ENCODE measurements at places on chromosomes 1 and 21.

DNA sequence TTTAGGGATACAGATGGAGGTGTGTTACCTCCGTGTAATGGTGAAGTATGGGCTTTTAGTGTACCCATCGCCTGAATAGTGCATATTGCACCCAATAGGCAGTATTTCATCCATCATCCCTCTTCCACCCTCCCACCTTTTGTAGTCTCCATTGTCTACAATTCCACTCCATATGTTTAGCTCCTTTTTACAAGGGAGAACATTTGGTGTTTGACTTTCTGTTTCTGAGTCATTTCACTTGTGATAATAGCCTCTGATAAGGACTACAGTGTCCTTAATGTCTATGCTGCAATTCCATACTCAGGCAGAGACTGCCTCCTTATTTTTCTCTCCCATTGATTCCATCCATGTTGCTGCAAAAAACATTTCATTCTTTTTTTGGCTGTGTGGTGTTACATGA lies 48.7 kb downstream of the OVGP1 start:
- DNase-seq, result no peak

DNA sequence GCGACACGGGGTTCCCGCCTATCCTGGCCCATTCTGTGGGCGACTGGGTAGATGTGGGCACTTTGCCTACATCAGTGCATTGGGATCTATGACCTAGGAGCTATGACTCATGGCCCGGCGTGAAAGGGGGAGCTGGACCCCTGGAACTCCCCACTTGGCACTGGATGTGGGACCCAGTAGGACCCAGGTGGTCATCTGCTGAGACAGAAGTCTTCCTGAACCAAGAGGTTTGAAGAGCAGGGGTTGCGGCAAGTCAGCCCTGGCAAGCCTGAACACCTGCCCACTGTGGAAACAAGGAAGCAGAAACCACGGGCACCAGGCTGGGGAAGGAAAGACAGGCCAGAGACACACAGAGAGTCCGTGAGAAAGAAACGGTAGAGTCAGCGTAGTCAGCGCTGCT lies 656.7 kb downstream of the AJAP1 start:
- no peak for DNase-seq

DNA sequence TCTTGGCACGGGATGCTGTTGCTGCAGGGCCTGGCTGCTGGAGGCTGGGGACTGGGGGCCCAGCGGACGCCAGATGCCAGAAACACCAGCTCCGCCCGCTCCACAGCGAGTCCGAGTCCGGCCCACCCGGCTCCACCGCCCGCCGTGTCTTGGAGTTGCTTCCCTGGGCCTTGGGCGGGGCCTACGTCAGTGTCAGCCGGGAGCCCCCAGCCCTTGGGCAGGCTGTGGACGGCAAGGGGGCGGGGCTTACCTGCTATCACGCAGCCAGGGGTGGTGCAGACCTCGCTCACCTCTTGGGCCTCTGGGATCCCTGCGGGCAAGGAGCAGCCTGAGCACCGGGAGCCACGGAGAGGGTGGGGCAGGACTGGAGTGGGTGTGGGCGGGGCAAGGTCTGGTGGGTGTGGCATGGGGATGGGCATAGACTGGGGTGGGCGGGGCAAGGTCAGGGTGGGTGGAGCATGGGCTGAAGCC lies 21.8 kb downstream of the MMEL1 start:
- peak; percentile 19 for DNase-seq

GRCh38 chr1:153374071-153374470 lies 1.4 kb downstream of the S100A12 start:
- no peak for DNase-seq

DNA sequence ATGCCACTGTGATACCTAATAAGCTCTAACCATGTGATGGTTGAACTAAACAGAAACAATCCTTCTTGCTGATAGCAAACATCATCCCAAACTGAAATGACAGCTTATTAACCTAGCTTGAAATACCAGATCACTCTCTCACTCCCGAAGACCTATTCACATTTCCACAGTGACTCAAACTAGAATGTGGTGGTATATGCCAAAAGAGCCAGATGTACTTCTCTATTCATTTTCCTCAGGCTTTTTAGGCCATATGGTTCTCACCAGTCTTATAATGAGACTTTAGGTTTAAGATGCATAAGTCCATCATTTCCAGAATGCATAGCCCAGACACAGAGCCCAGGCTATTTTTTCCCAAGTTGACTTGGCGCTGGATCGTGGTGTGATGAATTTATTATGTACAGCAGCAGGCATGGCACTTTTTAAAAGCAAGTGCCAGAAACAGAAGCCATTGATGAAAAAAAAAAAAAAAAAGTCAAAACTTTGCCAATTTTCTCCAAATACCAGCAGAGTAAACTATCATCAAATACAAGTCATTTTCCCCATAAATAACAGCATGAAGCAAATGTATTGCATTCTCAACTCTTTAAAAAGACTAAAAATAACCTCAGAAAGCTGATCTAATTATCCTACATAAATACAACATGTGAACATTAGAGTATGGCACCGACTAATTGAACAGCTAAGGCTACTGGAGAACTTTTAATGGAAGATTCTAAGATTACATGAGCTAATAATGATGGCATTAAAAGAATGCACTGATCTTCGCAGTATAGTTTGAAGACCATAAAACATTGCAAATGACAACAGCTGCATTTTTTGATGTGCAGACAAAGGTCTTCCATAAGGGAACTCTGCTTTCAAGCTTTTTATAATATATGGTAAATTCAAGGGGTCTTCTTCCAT lies 365.4 kb downstream of the LRRIQ3 start:
- no peak for DNase-seq

- no peak for DNase-seq
Observed at GRCh38 chr1:112927462-112927990, 28.5 kb downstream of the SLC16A1 start.

DNA sequence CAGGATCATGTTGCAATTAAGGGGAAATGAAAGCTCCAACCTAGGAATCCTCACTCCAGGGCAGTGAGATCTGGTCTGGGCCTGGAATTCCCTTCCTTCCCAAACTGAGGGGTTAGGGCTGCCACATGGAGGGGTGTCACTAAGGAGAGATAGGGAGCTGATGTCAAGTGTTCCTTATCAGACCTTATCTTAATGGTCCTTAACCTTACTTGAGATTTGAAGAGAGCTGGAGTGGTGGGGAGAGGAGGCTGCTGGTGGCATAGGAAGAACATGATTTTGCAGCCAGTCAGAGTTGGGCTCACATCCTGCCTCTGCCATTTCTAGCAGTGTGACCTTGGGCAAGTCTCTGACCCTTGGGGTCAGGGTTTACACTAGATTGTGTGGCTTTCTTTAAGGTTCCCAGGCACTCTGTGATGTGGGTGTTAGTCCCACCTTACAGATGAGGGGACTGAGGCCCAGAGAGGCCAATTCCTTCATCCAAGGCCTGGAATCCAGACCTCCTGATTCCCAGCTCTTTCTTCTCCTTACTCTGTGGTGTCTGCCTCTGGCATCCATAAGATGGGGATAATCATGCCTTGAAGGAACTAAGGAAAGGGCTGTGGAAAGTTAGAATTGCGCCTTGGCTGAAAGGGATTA lies 56.3 kb upstream of the SYNC start:
- no peak for DNase-seq

- DNase-seq, result no peak
Observed at GRCh38 chr1:8390707-8391106, 72.8 kb downstream of the SLC45A1 start.

- DNase-seq, result no peak
Observed at GRCh38 chr1:227432181-227432535, 113.9 kb upstream of the CDC42BPA start.

GRCh38 chr1:170356585-170356984 lies 175.4 kb upstream of the GORAB start:
- no peak for DNase-seq

GRCh38 chr1:101733340-101733739 lies 263.4 kb downstream of the OLFM3 start:
- no peak for DNase-seq

DNA sequence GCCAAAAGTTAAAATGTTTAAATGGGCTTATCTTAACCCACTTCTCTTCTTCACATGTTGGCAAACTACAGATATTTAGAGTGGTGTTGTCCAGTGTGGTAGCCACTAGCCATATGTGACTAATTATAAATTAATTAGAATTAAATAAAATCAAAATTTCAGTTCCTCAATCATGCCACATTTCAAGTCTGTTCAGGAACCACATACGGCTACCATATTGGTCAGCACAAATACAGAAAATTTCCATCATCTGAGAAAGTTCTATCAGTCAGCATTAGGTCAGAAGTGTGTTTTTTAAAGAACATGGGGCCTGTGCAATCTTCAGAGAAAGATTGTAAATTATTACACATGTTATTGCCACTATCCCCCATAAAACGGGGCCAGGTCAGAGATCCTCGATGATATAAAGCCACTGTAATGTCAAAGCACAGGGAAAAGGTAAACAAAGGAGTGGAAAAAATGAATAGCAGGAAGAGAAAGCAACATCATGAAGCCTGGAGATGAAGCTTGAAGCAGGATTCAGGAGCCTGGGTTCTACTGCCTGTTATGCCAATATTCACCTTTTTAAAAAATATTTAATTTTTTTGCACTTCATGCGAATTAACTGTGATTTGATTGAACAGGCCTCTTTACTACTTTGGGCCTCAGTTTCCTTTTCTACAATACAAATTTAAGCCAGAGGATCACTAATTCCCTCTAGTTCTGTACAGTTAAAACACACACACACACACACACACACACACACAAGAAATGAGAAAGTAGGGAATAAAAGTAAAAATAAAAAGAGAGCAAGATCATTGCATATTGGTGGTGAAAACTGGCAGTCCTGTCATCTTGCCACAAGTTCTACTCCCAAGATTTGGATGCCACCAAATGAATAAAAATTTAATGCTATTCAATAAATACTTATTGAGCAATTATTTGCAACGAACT lies 2.3 kb downstream of the RSBN1 start:
- DNase-seq, result no peak

DNA sequence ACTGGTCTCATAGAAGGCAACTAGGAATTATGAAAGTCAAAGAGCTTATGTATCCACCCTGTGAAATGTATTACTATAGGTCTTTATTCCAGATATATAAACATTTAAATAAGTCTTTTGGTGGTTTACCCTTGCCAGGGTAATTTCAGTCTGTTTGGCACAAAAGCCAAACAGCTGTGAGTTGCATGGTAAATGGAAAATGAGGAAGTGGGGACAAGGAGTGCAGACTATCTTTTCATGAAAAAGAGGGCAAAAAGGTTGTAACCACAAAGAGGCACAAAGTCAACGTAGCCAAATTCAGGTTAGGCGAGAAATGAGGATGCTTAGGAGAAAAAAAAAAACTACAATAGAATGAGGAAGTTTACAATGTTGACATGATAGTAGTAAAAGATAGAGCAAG lies 492.3 kb upstream of the PRMT6 start:
- DNase-seq, result no peak

GRCh38 chr1:29232387-29232786 lies 1.7 kb upstream of the MECR start:
- DNase-seq, result no peak

GRCh38 chr1:65243491-65243890 lies 65.9 kb upstream of the DNAJC6 start:
- no peak for DNase-seq

DNA sequence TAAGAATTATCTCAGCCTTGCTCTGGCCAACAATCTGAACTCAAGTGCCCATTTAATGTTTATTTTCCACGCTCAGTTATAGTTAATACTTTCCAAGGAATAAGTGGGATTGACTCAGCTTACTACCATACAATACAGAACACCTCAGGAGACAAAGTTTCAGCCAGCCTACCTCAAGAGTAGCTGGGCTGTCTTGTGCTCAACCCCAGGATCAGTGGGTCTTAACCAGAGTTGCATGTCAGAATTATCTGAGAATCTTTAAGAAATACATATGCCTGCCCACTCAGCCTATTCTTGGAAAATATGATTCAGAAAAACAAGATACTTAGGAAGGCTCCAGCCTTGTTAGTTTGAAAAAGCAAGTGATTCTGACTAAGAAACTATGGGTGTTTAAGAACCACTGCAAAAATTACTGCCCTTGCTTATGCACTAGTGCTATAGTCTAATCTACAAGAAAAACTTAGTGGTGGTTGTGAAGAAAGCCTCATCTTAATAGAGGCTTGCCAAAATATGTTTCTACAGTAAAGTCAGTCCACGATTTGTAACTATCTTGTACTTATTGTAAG lies 20.4 kb downstream of the CDC7 start:
- DNase-seq, result no peak

- DNase-seq, result no peak
Observed at GRCh38 chr21:45511661-45512431, 30.4 kb downstream of the SLC19A1 start.

DNA sequence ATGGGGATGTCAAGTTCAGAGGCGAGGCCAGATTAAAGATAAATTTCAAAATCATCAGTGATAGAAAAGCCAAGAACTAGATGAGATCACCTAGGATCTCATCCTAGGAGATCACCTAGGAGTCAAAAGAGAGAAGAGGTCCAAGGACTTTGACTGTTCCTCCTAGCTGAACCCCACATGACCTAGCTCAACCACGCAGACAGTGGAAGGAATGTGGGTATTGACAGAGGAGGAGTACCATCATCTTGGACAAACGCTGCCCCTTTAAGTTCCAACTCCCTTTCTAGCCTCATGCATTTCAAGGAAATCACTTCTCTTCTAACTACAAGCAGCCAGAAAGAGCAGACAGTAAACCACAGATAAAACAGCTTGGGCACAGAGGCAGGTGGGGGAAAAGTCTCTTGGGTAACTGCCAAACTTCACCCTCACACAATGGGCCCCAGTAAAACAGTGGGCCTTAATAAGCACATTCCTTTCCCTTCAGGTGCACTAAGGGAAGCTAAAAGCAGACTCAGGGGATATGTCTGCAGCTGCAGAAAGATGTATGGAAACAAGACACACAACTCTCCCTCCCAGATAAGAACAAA lies 12.5 kb upstream of the FAM76A start:
- DNase-seq, result no peak

DNA sequence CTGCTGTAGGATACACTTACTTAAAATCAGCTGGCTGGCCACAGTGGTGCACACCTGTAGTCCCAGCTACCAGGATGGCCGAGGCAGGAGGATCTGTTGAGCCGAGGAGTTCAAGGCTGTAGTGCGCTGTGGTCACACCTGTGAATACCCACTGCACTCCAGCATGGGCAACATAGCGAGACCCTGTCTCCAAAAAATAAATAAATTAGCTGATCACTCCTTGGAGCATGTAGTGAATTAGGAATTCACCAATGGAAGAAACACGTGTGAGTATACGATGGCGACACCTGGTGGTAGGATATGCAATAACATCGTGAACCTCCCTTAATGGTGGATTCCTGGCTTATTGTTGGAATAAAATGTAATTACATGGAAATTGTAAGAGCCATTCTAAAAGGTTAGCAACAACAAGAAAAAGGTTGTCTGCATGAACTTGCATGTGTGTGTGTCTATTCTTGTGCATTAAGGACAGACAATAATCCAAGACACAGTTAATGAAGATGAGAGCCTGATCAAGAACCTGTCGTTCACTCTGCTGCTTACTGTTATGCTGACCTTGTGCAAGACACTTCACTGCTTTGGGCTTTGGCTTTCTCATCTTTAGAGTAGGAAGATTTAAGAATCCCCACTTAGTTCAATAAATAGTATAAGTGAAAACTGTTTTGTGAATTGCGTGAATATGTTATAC lies 38.6 kb upstream of the COX20 start:
- peak; percentile 39 for DNase-seq
